ENCODE measurements at places on chromosomes 2 and 18.

GRCh38 chr2:20624884-20625485 is 25.9 kb downstream of the HS1BP3 start:
- DNase-seq: no peak

DNA sequence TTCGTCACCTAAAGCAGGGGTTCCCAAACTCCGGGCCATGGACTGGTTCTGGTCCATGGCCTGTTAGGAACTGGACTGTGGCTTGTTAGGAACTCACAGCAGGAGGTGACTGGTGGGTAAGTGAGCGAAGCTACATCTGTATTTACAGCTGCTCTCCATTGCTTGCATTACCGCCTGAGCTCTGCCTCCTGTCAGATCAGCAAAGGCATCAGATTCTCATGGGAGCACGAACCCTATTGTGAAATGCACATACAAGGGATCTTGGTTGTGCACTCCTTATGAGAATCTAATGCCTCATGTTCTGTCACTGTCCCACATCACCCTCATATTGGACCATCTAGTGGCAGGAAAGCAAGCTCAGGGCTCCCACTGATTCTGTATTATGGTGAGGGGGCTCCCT is 217.0 kb downstream of the ZFP36L2 start:
- no peak for DNase-seq

- DNase-seq: no peak
Measured at GRCh38 chr2:69253112-69253511, 133.9 kb downstream of the GFPT1 start.

DNA sequence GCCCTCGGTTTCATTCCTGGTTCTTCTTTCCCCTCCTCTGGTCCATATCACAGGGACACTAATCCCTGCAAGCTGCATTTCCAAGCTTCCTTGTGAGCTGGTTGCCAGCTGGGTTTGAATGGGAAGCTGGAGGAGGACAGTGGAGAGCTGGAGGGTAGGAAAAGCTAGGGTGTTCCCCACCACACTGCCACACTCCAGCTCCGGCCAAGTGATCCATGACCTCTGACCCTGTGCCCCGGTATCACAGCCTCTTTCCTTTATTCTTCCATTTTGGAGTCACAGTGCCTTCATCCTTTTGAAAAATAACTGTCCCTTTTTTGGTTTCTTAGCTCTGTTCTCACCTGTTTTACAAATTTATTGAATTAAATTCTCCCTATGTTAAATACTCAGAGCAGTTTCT is 13.1 kb upstream of the NR4A2 start:
- no peak for DNase-seq

DNA sequence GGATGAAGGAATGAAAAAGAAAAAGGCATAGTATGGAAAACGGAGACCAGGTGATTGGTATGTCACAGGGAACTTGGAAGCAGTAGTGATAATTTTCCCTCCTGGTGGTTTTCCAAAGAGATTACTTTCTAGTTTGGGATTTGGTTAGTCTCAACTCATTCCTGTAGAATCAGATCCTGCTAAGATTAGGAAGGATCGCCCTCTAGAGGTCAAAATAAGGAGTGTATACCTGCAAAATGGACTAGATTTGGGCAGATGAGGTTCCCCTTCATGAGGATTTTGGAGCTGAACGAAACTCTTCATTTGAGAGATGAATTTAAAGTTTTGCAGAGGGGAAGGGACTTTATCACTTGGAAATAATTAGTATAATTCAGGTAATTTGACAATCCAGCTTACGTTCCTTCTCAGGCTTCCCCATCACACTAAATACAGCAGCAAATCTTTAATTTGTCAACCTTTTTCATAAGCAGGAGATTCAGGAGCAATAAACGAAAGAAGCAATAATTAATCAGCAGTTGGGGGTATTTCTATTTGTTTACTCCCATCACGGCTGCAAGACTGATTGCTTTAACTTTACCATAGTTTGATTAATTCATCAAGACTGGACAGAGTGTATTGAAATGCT is 65.2 kb downstream of the CCDC195 start:
- DNase-seq: peak; percentile 47

- DNase-seq: no peak
Measured at GRCh38 chr2:53544871-53545558, 222.6 kb upstream of the CHAC2 start.

DNA sequence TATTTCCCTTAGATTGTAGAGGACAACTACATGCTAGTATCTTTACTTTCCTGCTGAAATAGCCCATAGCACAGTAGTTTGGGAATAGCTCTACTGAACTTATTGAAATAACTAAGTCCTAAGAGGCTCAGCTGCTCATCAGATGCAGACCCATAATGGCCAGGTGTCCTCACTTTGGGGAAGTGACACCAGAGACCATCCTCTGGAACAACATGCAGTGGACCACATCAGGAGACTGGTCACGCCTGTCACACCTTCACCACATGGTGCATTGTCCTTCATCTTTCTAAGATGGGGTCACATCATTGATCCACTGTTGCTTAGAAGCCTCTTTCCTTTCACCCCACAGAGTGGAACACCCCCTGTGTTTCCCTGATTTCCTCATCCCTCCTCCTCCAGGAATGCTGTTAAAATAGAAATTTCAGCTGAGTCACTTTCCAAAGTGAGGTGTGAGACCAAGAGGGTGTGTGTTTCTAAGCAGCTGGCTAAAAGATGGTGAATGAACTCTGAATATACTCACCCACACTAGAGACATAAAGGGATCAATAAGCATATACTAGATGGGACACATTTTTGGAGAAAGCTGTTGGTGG is 215.2 kb upstream of the LRRTM1 start:
- peak; percentile 22 for DNase-seq

GRCh38 chr2:120677221-120677620 is 58.4 kb upstream of the GLI2 start:
- no peak for DNase-seq

DNA sequence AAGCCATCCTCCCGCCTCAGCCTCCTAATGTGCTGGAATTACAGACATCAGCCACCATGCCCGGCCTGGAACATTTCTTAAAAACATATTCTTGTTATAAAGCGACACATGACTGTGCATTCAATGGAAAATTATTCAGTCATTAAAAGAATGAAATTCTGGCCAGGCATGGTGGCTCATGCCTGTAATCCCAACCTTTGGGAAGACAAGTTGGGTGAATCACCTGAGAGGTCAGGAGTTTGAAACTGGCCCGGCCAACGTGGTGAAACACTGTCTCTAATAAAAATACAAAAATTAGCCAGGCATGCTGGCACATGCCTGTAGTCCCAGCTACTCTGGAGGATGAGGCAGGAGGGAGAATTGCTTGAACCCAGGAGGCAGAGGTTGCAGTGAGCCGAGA is 21.6 kb upstream of the RPRD1A start:
- no peak for DNase-seq

GRCh38 chr2:69560147-69560482 is 83.4 kb downstream of the AAK1 start:
- no peak for DNase-seq

- DNase-seq: no peak
Measured at GRCh38 chr2:189802396-189802912, 18.2 kb downstream of the PMS1 start.

GRCh38 chr2:106805716-106806115 is 80.3 kb downstream of the ST6GAL2 start:
- no peak for DNase-seq

DNA sequence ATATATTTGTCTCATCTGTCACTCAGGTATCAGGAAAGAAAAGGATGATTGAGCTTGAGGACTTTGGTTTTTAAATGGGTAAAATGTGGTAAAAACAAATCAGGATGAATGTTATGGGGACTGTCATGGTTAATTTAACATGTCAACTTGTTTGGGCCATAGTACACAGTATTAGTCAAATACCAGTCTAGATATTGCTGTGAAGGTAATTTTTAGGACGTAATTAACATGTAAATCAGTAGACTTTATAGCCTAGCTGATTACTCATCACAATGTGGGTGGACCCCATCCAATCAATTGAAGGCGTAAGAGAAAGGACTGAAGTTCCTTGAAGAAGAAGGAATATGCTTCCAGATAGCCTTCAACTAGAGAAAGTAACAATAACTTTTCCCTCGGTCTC is 275.7 kb upstream of the ZNF804A start:
- DNase-seq: no peak

- DNase-seq: peak; percentile 68
Measured at GRCh38 chr2:188978291-188979081, 4.3 kb downstream of the COL3A1 start.

DNA sequence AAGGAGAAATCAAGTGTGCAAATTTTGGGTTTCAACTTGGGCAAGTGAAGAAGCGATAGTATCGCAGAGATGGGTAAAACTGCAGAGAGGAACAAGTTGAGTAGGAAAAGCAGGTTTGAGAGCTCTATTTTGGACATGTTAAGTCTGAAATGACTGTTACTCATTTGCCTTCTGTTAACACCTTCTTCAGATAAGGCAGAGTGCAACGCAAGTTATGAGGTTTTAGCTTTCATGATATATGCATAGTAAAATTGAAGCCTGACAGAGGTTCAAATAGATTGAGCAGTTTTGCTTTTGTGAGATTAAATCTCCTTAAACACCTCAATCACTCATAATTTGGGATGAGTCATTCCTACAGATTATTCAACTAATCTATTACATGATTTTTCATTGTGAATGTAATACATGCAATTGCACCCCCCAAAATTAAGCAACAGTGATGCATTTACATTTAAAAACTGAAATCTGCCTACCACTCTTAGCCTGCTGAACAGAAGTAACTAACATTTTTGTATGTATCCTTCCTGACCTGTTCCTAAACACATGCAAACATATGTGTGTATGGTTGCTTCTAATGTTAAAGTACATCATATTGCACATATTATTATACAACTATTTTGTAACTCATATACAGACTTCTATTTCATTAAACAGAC is 575.4 kb downstream of the ARHGAP15 start:
- DNase-seq: no peak

GRCh38 chr18:5414546-5414945 is 119.0 kb upstream of the ZBTB14 start:
- no peak for DNase-seq

DNA sequence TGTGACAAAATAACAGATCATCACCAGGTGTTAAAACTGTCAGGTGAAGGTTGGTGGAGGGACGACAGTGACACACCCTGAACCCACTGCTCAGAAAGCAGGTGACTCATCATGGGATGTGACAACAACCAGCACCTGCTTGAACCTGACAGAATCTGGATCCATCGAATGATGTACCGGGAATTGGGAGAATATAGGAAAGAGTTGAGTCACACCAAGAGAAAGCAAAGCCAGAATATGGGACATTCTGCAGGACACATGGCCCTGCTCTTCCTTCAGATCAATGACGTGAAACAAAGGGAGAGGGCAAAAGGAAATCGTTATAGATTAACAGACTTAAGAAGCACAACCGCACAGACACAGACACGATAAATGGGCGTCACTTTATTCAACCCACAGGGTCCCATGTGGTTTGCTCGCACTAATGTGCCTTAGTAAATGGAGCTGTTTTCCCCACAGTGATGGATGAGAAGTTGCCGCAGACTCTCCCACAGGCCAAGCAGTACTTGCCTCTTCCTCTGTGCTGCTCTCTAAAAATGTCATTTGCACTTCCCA is 100.1 kb downstream of the CRACDL start:
- no peak for DNase-seq

DNA sequence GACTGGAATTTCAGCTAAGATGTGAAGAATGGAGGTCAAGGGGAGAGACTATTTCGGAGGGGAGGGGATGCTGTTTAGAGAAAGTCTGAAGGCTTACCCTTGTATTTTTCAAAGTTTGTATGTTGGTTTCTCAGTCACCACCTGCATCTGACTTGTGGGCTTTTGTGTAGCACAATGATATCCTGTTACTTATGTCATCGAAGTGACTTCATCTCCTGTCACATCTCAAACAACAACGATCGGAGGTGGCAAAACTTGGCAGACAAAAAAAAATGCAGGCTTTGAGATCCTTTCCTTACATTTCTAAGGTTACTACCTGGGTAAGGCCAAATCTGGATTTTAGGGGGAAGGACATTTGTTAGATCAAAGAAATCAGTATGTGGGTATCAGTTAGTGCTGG is 11.7 kb upstream of the CXCR4 start:
- DNase-seq: no peak

DNA sequence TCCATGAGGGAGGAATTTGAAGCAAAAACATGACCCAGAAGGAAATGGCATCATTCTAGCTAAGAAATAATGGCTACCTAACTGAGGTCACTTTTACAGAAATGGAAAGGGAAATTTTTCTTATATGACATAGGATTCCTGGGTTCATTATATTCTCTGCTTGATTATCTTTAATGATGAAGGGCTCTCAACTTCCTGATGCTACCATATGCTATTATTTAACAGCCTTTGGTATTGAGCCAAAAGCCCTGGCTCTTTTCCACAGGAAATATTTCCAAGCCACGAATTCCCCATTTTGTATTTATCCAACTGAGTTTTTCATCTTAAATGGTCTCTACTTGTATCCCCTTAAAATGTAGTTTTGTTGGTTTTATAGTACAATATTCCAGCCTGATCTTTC is 63.2 kb upstream of the NPAS2 start:
- DNase-seq: no peak

DNA sequence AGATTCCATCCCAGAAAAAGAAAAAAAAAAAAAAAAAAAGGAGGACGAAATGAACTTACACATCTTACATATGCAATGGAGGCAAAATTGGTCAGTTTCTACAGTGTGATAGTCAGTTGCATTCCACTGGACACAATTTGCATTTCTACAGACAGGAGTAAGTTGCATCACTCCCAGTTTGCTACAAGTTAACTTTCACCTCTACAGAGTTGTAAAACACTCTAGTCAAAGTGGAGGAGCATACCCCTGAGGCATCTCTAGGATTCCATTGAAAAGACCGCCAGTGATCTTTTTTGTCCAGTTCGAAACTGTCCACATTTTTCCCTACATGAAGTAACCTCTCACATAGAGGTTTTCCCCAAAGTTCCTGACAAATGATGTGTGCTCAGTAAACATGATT is 202.8 kb downstream of the VAPA start:
- DNase-seq: no peak

- no peak for DNase-seq
Measured at GRCh38 chr2:237876532-237876931, 17.1 kb downstream of the RAMP1 start.

- no peak for DNase-seq
Measured at GRCh38 chr2:165238295-165238694, 919 bp upstream of the SCN2A start.

- peak; percentile 84 for DNase-seq
Measured at GRCh38 chr2:157830696-157831570, 45.2 kb downstream of the ACVR1 start.

- DNase-seq: no peak
Measured at GRCh38 chr18:46609048-46609447, 48.0 kb downstream of the LOXHD1 start.

Measured in HS-5 (cell line).